ENCODE measurements at places on chromosomes 7 and 10.
A peak's percentile ranks its signal among the peaks of the same experiment; 100 is the strongest.

DNA sequence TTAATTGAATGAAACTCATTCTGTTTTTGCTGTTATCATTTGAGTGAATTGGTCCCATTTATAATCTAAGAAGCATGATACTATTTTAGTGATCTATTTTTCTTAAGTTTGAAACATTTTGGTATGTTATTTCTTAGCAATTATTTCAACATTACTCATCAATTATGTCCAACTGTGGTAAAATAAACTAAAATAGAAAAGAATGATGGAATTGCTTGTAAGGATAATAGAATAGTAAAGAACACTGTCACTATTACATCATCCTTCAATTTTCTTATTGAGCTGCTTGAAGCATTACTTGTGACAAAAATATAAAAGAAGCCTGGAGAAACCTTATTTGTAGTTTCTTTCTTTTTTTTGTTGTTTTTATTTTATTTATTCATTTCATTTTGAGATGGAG, 42.4 kb downstream of the ZNF487 start:
- H3K36me3 ChIP-seq, result peaks cover 8% of the 10 kb centered on the region
- H3K27me3 ChIP-seq, result no peaks in the 10 kb centered on the region
- H3K4me1 ChIP-seq, result no peaks in the 10 kb centered on the region

DNA sequence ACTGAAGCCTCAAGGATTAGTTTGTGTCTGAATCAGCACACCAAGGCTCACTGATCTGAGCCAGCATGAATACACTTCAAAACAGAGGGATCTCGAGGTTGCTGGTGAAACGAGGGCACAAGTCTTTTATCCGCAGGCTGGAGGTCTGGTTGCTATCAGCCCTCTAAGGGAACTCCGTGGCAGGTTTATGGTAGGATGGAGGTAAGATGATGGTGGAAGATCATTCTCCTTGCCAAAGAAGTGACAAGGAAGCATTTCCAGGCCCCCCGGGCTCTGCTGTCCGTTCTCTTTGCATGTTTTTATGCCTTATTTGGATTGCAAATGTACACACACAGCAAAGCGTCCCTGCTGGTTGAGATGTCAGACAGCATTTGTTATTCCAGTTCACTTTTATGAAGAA, 268.3 kb downstream of the ARHGAP12 start:
- H3K27me3 ChIP-seq, result no peaks in the 10 kb centered on the region
- no peaks in the 10 kb centered on the region for H3K4me1 ChIP-seq
- no peak overlapping the region for H3K27ac ChIP-seq
- no peak overlapping the region for H3K4me3 ChIP-seq
- no peaks in the 10 kb centered on the region for H3K36me3 ChIP-seq

DNA sequence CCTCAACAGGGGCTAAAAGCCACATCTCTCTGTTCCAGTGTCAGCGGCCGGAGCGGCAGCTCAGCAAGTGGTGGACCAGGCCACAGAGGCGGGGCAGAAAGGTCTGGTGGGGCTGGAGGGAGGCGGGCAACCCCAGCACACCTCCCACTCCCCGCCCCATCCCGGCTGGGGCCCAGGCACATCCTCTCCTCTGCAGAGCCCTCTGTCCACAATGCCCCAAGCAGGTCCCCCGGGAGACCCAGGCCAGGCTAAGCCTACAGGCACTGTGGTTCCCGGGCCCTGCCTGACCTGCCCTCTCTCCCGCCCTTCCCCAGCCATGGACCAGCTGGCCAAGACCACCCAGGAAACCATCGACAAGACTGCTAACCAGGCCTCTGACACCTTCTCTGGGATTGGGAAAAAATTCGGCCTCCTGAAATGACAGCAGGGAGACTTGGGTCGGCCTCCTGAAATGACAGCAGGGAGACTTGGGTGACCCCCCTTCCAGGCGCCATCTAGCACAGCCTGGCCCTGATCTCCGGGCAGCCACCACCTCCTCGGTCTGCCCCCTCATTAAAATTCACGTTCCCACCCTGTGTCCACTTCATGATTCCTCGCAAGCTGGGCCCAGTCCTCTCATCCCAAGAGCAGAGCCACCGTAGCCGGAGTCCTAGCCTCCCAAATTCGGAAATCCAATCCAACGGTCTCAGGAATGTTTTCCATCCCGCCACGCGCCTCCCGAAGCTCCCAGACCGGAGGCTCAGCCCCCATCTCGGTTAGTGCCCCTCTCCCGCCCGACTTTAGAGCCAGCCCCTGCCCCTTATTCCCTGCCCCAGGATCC, 2.1 kb downstream of the ADIRF start:
- peak; percentile 44 for DNase-seq
- peak overlapping the region; percentile 71 for H3K4me3 ChIP-seq
- H3K27ac ChIP-seq, result peak overlapping the region; percentile 94
- H3K4me1 ChIP-seq, result peaks cover 64% of the 10 kb centered on the region

DNA sequence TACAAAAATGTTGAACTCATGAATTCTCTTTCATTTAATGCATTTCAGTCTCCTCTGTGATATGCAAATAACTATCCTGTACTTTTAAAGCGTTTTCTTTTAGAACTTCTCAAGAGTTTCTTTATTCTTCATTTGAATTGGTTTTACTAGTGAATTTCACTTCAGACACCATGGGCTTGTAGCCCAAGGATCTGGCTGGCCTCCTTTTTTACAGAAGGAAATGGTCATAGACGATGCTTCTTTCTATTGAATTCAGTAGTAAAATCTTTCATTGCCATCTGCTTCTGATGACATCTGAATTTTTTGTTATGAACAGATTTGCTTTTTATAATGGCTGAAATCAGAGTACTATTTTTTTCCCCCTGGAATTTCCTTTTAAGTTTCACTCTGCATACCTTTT, 135.2 kb upstream of the ETV1 start:
- H3K4me3 ChIP-seq, result no peak overlapping the region
- no peaks in the 10 kb centered on the region for H3K36me3 ChIP-seq
- H3K27ac ChIP-seq, result no peak overlapping the region
- no peaks in the 10 kb centered on the region for H3K27me3 ChIP-seq
- H3K4me1 ChIP-seq, result 0 out of 2 replicates have a peak, but pooled peaks cover 7% of the 10 kb centered on the region
- DNase-seq, result no peak

GRCh38 chr7:80132594-80132993, 2.0 kb upstream of the GNAI1 start:
- no peak overlapping the region for H3K4me3 ChIP-seq
- H3K36me3 ChIP-seq, result no peaks in the 10 kb centered on the region
- H3K27me3 ChIP-seq, result no peaks in the 10 kb centered on the region
- no peak overlapping the region for H3K27ac ChIP-seq
- no peak for DNase-seq

DNA sequence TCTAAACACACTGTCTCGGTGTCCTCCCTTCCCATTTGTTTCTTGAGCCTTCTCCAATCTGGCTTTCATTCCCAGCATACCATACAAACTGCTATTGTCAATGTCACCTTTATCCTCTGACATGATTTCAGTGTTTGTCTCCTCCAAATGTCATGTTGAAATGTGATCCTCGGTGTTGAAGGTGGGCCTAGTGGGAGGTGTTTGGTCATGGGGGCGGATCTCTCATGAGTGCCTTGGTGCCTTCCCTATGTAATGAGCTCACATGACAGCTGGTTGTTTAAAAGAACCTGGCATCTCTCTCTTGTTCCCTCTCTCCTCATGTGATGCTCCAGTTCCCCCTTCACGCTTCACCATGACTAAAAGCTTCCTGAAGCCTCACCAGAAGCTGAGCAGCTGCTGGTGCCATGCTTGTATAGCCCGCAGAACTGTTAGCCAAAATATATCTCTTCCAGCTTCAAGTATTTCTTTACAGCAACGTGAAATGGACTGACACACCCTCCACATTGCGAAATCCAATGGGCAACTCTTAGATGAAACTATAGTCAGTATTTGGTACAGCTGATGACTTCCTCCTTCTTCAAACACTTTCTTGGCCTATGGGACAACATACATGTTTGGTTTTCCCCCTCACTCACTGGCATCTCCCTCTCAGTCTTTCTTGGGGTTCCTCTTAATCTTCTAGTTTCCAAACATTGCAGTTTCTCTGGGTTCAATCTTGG, 27.8 kb downstream of the RNLS start:
- H3K4me1 ChIP-seq, result no peaks in the 10 kb centered on the region
- H3K27ac ChIP-seq, result no peak overlapping the region

DNA sequence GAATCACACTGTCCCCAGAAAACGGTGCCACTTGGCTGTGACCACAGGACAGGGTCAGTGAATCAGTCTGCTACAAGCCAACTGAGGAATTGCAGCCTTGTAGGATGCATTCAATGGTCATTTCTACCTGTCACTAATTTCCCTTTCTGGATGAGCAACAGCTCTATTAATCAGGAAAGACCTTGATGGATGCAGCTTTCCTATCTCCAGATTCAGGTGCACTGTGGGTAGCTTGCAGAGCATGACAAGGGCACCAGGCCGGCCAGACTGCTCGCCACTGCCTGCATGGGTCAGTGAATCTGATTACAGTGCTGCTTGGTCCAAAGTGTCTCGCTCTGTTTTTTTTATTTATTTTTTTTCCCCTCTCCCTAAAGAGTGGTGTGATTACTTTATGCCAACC, 506.8 kb upstream of the AUTS2 start:
- H3K36me3 ChIP-seq, result no peaks in the 10 kb centered on the region
- H3K27me3 ChIP-seq, result no peaks in the 10 kb centered on the region
- H3K4me3 ChIP-seq, result no peak overlapping the region
- DNase-seq, result no peak

DNA sequence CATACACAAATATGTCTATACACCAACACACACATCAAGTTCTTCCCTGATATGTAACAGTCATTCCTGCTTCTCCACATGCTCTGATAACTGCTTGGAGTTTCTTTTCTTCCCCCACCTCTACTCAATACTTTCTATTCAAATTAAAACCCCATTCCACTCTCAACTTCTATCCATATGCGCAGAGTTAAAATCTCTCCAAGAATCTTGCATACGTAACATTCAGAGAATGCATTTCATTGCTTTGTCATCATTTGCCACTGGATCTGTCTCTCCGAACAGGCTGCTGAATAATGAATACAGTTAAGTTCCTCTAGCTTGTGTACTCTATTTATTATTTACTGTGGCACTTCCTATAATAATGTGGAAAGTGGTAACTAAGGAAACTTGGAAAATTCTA, 68.8 kb downstream of the DGKB start:
- no peak overlapping the region for H3K4me3 ChIP-seq
- peak overlapping the region; percentile 87 for H3K27ac ChIP-seq
- H3K27me3 ChIP-seq, result no peaks in the 10 kb centered on the region
- H3K4me1 ChIP-seq, result peaks cover 45% of the 10 kb centered on the region
- DNase-seq, result no peak

GRCh38 chr10:44926751-44927351, 15.7 kb downstream of the TMEM72 start:
- H3K27ac ChIP-seq, result no peak overlapping the region
- peaks cover 23% of the 10 kb centered on the region for H3K27me3 ChIP-seq
- no peaks in the 10 kb centered on the region for H3K4me1 ChIP-seq
- no peak overlapping the region for H3K4me3 ChIP-seq
- H3K36me3 ChIP-seq, result no peaks in the 10 kb centered on the region
